Activated T-helper 1 cell treated with Interleukin-2 at 50 U/mL for 16 hours (primary cell): ENCODE measurements at places on chromosomes 6 and 20.
A peak's percentile ranks its signal among the peaks of the same experiment; 100 is the strongest.

DNA sequence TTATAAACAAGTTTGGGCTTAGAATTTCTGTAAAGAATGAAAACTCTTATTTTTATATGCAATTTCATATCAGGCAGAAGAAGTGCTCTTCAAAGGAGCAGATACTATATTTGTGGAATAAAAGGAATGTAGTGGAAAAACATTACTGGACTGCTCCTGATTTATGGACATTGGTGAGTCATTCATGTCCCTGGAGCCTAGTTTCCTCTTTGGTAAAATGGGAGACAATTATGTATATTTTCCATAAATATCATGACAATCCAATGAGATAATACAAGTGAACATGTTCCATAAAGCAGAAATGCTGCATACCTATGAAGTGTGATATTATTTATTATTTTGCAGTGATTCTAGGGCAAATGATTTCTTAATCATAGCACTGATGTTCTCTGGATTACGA is 445.8 kb upstream of the CITED2 start:
- DNase-seq = no peak

DNA sequence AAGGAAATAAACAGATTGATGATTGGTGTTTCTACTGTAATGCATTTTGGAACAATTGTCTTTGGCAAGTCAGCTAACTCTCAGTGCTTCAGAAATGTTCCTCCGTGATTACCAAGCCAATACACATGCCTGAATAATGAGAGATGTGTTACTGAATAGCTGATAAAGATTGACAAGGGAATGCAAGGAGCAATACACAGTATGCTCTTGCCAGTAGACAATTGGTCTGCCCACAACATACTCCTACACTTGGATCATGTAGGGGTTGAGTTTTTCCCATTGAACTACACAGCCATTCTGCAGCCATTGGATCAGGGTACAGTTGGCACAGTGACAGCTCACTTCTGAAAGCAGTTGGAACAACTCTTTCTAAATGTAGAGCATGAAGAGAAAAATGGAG is 5.6 kb upstream of the GJB7 start:
- DNase-seq = no peak

DNA sequence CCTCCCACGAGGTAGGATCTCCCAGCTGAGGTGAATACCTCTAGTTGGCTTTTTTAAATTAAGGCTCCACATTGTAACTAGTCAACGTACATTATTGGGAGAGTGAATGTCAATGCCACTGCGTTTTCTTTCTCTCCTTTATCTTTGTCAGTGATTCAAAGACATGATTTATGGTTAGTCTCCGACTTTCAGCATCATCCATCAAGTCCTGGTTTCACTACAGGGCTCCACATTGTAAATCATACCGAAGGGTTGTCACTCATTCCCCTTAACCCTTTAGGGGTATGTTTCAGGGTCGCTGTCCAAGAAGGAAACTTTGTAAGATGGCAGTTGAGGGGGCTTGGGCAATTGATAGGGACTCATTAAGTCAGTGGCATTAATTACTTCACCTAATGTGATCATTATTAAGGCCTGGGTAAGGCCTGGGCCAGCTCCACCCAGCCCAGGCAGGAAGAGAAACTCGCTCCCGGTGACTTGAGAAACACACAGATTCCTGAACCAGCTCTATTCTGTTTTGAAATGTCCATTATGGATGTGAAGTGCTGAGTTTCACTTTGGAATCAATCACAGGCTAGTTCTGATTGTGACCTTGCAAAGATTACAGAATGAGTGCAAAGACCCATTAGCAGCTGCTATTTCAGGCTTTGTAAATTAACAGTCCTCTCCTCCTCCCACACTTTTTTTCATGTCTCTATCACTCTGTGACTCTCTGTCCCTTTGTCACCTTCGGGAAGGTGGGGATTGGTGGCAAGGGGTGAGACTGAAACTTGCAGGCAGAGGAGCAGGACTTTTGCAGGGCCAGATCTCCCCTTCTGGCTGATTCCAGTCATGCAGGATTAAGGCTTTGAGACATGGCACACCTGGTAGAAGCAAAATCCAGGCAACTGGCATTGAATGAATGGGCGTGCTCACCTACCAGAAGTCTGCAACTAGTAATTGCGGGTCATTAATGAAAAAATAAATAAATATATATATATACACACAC is 222.4 kb downstream of the TSHZ2 start:
- DNase-seq = no peak

GRCh38 chr20:34675993-34676641 is 775 bp downstream of the PIGU start:
- no peak for DNase-seq

- no peak for DNase-seq
These were observed 194.4 kb upstream of the CST7 start for GRCh38 chr20:24754691-24755090.

DNA sequence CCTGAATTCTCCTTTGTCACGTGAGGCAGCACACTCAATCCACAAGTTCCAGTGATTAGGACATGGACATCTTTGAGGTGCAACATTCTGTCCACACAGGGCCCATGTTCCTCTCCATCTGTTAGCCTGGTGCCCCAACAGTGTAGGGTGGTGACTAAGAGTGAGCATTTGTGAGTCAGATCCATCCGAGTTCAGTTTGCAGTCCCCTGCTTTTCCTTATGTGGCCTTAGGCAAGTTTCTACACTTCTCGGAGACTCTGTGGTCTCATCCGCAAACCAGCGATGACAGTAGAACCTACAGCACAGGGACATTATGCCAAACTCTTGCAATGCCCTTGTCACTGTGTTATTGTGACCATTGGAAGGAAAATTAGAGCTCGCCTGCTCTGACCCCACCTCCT is 178.7 kb upstream of the CDH4 start:
- DNase-seq = no peak

DNA sequence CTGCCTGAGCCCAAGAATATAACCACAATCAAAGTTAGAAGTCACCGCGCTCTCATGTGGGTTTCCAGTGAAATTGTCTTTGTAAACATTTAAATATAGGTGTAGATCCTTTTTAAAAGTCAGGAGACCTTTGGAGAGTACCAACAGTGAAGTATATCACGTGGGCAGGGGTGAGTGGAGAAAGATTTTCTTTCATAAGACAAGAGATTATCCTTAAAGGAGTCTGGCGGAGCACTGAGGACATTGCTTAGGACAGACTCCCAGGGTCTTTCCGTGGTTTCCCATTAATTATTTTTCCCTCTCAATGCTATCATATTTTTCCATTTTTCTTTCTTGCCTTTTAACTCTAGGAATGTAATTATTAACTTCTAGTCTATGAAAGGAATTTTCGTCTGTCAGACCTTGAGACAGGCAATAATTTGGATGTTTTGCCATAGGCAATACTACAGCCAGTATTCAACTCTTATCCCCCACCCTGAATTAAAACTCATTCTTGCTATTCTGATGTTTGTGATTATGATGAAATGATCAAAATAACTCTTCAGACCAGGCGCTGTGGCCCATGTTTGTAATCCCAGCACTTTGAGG is 31.4 kb downstream of the DCBLD1 start:
- DNase-seq = no peak

- DNase-seq = no peak
These were observed 53.9 kb downstream of the KIZ start for GRCh38 chr20:21179757-21180156.

DNA sequence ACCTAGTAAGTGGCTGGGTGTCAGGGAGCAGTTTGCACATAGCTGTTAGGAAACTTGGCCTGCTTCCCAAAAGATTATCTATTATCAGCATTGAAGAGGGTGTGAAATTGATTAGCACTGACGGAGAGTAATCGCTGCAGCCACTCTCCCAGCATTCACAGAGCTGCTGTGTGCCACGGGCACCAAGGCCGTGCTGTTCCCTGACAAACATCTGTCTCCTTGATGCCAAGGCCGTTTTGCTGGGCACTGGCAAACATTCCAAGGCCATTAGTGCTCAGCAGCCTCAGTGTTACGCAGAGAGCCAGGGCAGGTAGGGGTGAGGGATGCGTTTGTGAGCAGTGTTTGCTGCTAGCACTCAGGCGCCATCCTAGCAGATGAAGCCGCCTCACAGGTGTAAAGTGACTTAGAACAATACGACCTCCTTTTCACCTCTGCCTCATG is 57.7 kb upstream of the VSTM2L start:
- no peak for DNase-seq

GRCh38 chr6:11538052-11538818 is 686 bp downstream of the TMEM170B start:
- DNase-seq = peak; percentile 9

GRCh38 chr6:159004592-159004991 is 4.6 kb upstream of the RSPH3 start:
- DNase-seq = no peak

- DNase-seq = no peak
These were observed 186.9 kb downstream of the LMBRD1 start for GRCh38 chr6:69609836-69610472.

GRCh38 chr6:99014061-99014460 is 66.3 kb upstream of the FBXL4 start:
- no peak for DNase-seq

DNA sequence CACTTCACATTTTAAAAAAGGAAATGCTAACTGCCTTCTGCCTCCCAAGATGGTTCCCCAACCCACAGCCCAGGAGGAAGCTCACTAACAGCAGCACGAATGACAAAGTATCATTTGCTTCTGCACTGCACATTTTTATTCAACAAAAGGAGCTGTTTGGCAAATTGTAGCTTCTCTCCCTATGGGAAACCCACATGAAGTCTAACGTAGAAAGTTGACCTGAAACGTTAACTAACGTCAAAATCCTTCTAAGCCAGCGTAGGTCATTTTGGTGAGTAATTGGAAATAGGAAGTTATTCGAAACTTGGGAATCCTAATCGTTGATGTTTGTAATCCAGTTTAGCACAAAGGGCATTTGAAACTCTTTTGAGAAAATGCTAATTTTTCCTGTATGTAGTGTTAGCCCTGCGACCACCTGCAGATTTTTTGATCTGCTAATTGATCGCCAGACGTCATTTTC is 2.9 kb downstream of the SALL4 start:
- DNase-seq = no peak

- no peak for DNase-seq
These were observed 518.0 kb upstream of the SLC35B3 start for GRCh38 chr6:8953310-8953709.
